ENCODE measurements at places on chromosomes 1 and 21.
A peak's percentile ranks its signal among the peaks of the same experiment; 100 is the strongest.

GRCh38 chr1:2432441-2432844, 20.1 kb upstream of the PEX10 start:
- no peak for DNase-seq

- no peak for DNase-seq
These were observed 35.9 kb upstream of the KANK4 start for GRCh38 chr1:62355095-62355494.

DNA sequence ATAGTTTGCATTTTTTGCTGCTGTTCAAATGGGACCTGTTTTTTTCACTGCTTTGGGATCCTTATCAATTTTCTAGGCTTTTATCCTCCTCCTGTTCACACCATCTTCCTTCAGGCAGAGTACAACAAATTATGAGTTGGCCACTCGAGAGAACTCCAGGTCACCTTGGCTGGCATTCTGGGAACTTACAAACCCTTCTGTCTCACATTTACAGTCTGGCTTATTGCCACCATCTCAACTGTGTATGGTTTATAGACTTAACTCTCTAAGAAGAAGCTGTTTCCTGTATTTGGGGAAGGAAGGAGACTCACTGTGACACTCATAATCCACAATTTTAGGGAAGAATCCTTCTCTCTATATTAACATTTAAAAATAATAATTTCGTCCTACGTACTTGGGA, 5.4 kb upstream of the ZNF691 start:
- no peak for DNase-seq

- DNase-seq, result no peak
These were observed 251.9 kb upstream of the LRRC7 start for GRCh38 chr1:69315823-69316222.

DNA sequence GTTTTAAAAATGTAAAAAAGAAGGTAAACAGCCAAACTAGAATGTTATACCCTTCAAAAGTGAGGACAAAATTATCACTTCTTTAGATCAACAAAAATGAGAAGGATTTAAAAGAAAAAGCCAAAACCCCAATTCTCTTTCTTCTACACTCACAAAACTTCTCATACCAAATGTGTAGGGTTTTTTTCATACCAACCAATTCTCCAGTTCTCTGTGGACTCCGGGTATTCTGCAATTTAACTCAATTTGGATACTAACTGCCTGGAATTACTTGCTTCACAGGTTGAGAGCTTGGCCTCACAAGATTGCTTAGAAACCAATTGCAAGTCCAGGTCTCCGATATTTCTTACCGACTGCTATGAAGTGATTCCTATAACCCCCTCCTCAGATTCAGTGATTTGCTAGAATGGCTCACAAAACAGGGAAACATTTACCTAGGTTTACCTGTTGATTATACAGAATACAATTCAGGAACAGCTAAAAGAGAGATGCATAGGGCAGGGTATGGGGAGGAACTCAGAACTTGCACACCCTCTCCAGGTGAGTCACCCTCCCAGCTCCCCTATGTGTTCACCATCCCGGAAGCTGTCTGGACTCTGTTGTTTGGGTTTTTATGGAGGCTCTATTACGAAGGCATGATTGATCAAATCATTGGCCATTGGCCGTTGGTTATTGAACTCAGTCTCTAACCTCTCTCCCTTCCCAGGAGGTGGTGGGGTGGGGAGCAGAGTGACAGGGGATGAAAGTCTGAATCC, 67.1 kb downstream of the CAMTA1 start:
- no peak for DNase-seq

DNA sequence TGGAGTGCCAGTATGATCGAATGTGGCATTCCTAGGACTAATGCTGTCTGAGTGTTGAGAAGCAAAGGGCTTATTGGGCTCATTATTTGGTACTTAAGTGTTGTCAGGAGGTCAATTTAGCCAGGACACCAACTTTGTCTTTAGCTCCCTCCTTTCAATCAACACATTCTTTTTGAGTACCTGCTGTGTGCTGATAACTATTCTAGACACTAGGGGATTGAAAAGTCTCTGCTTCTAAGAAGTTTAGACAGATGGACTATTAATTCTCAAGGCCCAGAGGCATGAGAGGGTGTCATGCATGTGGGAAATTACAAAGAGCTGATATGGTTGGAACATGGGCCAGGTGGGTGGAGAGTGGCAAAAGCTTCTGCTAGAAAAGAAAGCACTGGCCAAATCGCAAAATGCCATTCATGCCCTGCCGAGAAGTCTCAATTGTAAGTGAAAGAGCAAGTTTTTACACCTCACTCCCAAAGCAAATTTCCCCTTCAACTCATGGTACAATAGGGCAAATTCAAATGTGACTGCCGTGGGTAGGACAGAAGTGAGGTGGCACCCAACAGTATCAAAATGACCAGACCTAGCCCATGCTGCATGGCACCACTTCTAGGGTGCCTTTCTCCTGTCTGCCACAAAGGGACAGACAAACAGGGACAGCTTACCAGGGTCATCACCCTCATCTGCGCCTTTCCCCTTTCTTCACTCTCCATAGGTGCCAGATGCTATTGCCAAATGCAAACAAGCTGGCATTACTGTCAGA, 53.6 kb upstream of the LAX1 start:
- DNase-seq, result no peak

- no peak for DNase-seq
These were observed 2.5 kb downstream of the KRTAP10-4 start for GRCh38 chr21:44576025-44576420.

DNA sequence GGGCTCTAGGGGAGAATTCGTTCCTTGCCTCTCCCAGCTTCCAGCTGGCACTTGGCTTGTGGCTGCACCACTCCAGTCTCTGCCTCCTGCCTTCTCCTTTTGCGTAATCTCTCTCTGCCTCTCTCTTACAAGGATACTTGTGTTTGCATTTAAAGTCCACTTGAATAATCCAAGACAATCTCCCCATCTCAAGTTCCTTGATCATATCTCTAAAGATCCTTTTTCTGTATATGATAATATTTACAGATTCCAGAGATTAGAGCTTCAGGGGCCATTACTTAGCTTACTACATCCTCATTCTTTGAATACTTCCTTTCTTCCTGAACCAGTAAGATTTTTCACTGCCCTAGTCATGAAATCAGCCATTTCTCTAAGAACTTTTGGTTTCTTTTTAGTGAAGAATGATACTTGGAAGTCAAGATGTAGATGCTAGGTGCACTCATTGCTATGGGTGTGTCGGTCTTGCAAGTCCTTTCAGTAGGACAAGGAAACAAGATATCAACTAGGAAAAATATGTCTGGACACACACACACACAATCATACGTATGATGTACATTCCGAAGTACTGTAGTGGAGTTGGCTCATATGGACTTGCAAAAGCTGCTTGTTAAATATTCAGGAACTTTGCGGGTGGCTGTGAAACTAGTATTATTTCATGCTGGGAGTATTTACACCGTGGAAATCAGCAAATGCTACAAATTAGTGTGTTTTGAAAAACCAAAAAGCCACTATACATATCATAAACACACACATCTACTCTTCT, 20.8 kb upstream of the RLF start:
- peak; percentile 19 for DNase-seq

Data from DMS79 treated with DMSO at 0.1 percent for 48 hours (cell line).